Neural progenitor cell (in vitro differentiated cells): ENCODE measurements at places on chromosomes 7 and 10. TPM values are rescaled to one million over a fixed set of nuclear protein-coding genes. Genes with fewer than 3 reads are reported as not detected.
A peak's percentile ranks its signal among the peaks of the same experiment; 100 is the strongest.

DNA sequence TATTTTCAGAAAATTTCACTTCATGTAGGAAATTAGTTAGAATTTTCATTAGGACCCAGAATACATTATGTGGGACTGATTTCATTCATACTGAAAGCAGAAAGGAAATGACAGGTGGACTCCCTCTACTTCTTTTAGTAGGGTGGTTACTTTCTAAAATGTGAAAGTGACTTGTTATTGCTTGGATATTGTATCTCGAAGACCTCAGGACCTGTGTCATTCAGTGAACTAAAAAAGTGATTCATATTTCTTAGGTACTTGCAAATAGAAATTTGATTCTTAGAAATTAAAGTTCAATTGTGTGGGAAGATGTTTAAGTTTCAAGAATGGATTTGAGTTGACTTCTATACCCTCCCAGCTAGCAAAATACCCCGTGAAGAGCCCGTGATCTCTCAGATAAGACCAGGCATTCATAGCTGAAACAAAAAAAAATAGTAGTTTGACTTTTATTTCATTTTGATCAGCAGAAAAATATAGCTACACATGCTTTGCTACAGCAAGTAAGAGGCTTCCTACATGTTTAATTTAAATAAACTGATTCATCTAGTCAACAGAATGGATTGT lies 1037.1 kb downstream of the GATA3 start:
- no peak for DNase-seq

GRCh38 chr10:124219655-124220054 lies 126.3 kb upstream of the CHST15 start:
- DNase-seq, result no peak

DNA sequence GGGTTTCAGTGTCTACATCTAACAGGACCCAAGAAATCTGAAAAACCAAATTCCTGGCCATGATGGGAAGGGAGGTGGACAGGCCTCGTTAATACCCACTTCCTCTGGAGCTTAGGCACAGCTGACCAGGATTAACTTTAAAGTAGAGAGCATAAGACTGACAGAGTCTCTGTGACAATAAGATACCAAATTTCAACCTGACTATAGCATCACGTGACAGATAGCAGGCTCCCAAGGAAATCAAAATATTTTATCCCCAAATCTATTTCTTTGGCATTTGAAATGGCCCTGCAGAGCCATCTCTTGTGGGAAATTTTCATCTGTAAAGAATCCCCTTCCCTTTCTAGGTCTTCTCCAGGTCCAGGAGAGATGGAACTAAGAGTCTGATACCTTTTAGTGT lies 258.3 kb downstream of the TCERG1L start:
- no peak for DNase-seq

- no peak for DNase-seq
These were observed 2.9 kb downstream of the IPMK start for GRCh38 chr10:58264780-58265179.

FAM180A gene
- total RNA-seq, result not detected in 2 replicates

ATP6V0E2 gene
- total RNA-seq, result 14.6 and 45.2 TPM in 2 replicates

GRCh38 chr10:87605628-87606251 lies 53.9 kb upstream of the PAPSS2 start:
- peak; percentile 9 for DNase-seq

IFIT3 gene
- 0.06 TPM in 1 of 2 replicates, not detected in the other for total RNA-seq

IFIT2 gene
- total RNA-seq, result 0.06 and 0.22 TPM in 2 replicates

DNA sequence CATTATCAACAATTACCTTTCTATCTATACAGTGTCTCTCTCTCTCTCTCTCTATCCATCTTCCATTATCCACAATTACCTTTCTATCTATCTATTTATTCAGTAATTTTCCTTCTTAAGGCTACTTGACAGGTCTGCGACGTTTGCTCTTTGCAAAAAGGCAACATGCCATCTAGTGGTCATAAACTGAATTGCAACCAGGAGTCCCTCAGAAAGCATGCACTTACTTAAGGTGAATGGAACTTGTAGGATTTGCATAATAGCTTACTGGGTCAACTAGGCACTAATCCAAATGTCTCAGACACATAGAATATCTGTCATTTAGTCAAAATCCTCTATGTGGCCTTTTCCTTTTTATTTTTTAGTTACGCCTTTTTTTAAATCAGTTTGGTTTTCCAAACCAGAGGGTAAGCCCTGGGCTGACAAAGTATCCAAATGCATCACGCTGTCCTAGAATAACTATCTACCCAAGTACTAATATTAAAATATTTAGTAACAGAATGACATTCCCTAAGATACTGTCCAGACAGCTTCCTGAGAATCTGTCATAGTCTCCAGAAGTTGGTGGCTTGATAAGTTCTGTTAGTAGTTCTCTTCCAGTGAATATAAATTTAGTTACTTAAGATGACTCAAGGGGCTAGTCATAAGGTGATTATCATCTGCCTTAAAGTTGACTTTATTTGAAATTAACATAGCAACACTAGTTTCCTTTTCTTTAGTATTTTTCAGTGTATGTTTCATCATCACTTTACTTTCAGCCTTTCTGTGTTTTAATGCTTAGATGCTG lies 208.3 kb downstream of the PPP1R3A start:
- DNase-seq, result peak; percentile 83

GRCh38 chr10:24351961-24352360 lies 143.0 kb downstream of the KIAA1217 start:
- DNase-seq, result peak; percentile 78

PLEKHA8 gene
- total RNA-seq, result 53.5 and 62.7 TPM in 2 replicates

DNA sequence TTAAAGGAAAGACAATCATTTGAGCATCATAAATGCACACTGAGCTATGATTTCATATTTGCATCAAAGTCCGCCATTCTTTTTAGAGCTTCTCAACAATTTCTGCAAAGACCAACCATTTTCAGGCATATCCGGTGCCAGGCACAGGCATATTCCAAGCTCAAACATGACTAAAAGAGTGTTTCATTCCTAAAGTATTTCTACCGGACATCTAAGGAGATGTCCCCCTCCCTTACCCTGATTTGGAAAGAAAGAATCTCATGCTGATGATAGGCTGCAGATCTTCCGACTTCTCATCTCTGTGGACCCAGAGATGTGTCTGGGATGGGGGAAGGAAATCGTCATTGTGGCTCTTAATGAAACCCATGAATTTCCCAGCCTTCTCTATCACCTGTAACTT lies 600.5 kb upstream of the MGMT start:
- no peak for DNase-seq

MMRN2 gene
- 0.28 and 1.4 TPM in 2 replicates for total RNA-seq

DNA sequence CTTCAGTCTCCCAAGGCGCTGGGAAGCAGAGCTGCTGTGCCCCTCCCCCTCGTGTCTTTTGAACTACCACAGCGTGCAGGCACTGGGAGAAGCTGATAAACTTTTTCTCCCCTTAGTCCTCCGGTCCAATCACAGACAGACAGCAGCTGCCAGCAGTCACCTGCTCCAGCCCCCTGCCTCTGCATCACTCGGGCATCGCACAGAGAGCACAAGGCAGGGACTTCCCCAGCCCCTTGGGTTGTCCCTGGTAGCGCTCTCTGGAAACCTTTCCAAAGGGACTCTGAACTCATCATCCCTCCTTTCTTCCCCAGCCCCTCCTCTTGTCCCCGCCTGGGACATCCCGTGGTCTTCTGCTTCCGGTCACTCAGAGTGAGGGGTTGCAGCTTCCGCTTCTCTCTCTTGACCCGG lies 1.4 kb upstream of the NEUROG3 start:
- peak; percentile 73 for DNase-seq

DNA sequence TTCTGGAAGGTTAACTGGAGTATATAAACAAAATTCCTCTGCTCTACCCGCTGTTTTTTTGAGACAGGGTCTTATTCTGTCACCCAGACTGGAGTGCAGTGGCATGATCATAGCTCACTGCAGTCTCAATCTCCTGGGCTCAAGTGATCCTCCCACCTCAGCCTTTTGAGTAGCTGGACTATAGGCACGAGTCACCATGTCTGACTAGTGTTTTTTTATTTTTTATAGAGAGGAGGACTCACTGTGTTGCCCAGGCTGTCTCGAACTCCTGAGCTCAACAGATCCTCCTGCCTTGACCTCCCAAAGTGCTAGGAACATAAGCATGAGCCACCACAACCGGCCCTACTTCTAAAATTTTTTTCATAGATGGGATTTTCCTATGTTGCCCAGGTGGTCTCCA lies 2.2 kb downstream of the RAB18 start:
- DNase-seq, result no peak

- no peak for DNase-seq
These were observed 50.0 kb downstream of the SUFU start for GRCh38 chr10:102553771-102554170.
